ENCODE measurements at places on chromosomes 12 and 14.

DNA sequence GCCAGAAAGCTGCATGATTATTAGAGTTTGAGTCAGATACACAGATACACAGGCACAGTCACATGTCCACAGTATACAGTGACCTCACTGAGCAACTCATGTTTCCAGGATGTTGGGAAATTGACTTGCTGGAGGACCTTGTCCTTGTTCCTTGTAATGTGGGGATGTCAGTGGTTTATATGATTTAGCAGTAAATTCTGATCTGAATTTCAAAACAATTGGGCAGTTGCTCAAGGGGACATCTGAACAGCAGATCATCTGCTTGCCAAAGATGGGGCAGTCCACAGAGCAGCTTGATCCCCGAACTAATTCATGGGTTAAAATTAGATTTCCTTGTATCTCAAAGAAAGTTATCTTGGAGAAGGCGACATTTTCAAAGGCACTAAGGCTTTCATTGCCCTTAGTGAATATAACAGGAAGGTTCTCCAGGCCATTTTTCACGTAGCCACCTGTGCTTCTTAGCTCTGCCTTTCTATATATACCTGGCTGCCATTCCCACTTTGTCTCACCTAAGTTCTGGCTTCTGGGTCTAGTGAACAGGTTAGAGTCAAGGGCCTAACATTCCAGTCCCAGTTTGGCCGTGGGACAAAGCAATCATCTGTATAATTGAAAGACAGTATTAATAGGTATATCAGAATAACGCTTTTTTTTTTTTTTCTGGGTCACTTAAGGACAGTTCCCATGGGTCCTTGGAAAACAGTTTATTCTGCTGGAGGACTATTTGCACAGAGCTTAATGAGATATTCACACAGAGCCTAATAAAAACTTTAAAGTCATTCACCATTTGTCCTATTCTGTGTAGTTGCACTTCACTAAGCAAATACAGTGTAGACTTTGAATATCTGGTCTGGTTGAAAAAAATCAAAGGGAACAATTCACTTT, 64.9 kb upstream of the STRN3 start:
- DNase-seq: peak; percentile 93

- no peak for DNase-seq
Observed at GRCh38 chr14:55125403-55125802, 3.6 kb upstream of the LGALS3 start.

DNA sequence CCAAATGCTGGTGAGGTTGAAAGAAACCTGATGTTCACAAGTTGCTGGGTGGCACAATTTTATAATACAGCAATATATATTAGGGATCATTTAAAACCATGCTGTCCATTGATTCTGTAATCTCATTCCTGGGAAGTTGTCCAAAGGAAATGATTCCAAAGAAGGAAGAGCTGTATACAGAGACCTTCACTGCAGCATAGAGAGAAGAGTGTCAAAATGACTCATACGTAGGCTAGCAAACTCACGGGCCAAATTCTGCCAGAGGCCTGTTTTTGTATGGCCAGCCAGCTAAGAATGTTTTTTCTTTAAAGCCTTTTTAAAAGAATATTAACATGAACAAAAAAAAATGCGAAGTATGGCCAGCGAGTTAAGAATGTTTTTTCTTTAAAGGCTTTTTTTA, 69.2 kb upstream of the MED13L start:
- peak; percentile 91 for DNase-seq

DNA sequence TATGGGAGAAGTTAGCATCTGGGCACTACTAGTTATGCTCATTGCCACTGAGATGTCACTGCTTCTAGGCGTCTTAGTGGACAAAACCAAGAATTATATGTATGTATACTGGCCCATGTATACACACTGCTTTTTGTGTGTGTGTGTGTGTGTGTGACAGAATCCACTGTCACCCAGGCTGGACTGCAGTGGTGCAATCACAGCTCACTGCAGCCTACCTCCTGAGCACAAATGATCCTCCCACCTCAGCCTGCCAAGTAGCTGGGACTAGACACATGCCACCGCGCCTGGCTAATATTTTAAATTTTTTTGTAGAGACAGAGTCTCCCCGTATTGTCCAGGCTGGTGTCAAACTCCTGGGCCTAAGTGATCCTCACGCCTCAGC, 25.2 kb downstream of the LIMA1 start:
- peak; percentile 59 for DNase-seq

DNA sequence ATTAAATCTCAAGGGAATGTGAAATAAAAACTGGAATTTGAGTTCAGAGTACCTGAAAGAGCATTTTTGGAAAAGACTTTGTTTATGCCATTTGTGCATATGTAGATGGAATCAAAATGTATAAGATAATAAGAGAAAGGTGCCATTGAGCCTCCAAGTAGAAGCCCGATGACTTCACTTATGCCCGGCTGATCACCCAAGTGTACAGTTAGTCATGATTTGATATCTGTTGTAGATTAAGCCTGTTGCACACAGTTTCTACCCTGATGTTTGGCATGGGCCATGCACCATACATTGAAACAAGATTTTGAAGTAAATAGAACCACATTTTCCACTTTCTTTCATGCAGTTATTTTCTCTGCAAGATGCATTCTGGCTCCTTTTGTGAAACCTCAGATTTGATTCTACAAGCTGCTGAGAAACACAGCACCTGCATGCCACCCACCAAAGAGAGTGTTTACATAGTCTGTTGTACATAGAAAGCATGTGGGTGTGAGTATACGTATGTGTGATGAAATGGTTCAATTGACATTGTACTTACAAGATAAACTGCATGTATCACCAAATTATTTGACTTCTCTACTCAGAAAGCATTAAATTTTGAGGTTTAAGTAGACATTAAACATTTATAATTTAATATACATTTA, 772.5 kb downstream of the DIO2 start:
- DNase-seq: no peak

DNA sequence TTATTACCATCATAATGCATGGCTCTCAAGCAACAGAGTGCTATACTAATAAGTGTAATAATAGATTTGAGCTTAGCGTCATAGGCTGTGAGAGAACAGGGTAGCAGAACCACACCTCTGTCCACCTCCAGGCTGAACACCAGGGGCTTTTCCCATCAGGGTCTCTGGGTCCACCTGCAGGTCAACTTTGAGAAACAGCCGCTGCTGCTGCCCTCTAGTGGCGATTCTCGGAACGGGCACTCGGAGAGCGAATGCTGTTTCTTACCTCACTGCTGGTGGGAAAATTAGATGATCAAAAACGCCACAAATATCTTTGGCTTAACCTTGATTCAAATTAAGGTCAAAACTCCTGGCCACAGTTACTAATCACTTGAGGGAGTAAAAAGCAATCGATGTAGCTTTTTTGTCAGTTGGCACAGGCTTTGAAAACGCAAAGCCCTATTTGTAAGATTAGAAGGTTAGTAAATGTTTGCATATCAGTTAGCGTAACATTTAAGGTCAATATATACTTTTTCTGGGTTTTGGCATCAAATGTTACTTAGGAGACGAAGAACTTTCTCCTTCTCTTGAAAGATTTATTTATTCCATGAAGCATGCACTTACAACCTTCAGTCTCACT, 127.9 kb upstream of the TMEM132D start:
- DNase-seq: peak; percentile 6

- peak; percentile 44 for DNase-seq
Observed at GRCh38 chr12:124640056-124640455, 72.6 kb upstream of the NCOR2 start.

GRCh38 chr12:13135371-13136178, 32.1 kb upstream of the GSG1 start:
- DNase-seq: peak; percentile 90

DNA sequence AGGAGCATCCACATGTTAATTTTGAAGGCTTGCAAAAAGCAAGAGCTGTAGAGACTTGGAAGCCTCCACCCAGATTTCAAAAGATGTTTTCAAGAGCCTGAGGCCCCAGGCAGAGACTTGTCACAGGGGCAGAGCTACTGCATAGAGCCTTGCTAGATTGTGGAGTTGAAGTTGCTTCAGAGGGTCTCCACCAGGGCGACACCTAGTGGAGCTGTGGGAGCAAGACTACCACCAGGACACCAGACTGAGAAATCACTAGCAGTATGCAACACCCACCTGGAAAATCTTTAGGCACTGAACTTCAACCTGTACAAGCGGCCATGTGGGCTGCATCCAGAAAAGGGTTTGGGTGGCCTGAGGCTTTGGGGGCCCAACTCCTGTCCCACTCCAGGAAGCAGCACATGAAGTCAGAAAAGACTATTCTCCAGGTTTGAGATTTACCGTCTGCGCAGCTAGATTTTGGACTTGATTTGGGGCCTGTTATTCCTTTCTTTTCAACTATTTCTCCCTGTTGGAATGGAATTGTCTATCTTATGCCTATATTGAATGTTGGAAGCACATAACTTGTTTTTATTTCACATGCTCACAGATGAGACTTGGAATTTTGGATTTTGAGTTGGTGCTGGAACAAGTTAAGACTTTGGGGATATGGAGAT, 508.6 kb downstream of the FLRT2 start:
- DNase-seq: peak; percentile 39

GRCh38 chr12:9756170-9756569, 4.5 kb downstream of the CD69 start:
- DNase-seq: no peak

Data from AG10803 (cell line).